ENCODE measurements at places on chromosomes 3 and 15.

- DNase-seq: no peak
These were observed 341.5 kb downstream of the EPHB1 start for GRCh38 chr3:135136361-135137100.

DNA sequence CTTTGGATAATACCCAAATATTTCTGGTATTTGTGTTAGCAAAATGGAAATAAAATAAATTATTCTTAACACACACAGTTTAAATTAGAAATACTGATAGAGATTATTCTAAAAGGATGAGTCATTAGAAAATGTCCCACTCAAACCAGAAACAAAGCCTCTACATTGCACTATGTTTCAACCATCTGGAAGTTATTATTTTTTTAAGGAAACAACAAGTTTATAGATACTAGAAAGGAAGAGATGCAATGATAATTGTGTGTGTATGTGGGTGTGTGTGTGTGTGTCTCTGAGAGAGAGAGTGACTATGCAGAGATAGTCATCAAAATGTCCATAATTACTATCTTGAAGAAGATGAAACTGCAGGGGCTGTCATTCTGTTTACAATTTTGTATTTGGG, 1340.5 kb downstream of the ROBO1 start:
- DNase-seq: no peak

DNA sequence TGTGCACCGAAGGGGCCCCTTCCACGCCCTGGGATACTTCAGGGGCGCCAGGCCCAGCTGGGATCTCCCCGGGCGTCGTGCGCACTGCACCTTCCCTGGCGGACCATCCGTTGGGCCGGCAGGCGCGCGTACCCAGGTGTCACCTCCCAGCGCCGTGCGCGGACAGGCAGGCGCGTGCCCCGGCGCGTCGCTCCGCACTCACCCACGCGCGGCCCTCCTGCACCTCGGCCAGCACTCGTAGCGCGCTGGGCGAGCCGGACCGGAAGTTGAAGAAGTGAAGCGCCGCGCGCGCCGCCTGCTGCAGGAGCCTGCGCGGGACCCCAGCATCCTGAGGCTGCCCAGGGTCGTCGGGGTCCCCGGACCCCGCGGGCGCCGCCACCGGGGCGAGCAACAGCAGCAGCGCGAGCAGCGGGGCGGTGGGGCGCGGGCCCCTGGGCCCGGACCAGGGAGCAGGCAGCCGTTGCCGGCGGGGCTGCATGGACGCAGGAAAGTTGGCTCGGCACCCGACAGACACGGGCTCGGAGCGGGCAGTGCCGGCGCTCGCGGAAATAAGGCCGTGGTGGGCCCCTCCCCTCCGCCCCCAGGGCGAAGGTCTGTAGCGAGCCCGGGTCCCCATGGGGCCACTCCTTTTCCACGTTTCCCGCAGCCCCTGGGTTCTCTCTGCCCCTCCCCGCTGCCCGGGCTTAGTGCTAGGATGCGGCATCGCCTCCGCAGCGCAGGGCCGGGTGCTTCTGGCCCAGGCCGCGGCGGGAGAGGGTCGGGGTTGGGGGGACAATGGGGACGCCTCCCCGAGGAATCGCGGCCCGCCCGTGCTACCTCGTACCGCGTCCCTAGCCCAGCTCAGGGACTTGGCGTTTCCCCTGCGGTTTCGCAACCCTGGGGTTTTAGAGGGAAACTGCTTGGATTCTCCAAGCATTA, at the start of gene RARRES1:
TSS of gene RARRES1 (minus strand) at position 520 of the 918 bp plus-strand sequence. CDS start at position 478, 42 bp downstream.
- no peak for DNase-seq

GRCh38 chr15:96460106-96460505, 129.6 kb downstream of the NR2F2 start:
- DNase-seq: no peak

DNA sequence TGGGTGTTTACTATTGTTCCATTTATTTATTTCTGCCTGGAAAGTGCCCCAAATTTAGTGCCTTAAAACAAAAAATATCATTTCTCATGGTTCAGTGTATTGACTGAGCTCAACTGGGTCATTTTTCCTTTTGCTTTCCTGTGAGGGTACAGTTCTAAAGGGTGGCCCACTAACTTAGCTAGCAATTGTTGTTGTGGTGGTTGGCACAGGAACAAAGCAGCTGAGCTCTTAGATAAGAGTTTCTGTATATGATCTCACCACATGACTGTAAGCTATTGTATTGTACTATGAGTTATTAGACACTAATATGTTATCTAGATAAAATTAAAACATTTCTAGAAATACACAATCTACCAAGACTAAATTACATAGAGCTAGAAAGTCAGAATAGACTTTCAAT, 1283.7 kb downstream of the OTOL1 start:
- DNase-seq: no peak

DNA sequence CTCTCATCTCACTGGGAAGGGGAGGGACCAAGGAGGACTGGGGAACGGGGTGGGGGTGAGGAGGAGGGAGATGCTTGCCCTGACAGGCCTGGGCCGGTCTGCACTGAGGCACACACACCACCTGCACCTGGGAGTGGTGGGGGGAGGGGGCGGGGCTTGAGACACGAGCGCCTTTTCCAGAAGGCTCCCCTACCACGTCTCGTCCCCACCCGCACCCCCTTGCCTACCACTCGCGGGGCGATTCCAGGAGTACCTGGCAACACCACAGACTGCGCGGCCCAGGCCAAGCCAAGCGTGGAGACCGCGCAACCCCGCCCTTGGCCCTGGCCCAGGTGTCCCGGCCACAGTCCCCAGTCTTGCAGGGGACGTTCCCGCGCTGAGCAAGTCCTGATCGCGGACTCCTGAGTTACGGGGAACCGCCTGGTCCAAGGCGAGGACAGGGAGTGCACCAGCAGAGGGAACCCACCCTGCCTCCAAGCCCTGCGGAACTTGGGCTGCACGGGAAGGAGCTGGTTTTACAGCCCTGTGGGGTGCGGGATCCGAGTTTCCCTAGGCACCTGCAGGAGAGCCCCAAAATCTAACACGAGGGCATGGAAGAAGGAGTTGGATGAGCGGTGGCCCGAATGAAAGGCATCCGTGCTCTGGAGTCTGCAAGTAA, 68.1 kb upstream of the SH3GL3 start:
- DNase-seq: no peak

DNA sequence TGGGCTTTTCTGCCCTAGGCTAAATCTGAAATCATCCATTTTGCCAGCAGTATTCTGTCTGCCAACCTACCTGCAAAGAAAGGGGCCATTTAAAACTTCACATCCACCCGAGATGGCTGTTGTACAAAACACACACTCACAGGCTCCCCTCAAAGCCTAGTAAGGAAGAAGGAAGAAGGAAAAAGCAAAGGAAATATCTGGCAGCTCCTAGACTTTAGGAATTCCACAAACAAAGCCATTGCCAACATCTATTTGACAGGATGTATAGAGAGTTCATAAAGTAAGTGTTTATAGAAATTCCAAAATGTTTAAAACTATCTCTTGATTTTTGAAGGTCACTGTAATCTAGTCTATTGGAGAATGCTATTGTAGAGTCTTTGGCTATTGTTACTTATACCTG, 91.9 kb upstream of the THBS1 start:
- DNase-seq: no peak

GRCh38 chr15:29095746-29096145, 173.9 kb downstream of the NSMCE3 start:
- DNase-seq: no peak

GRCh38 chr3:38348903-38349302, 2.3 kb downstream of the XYLB start:
- no peak for DNase-seq

DNA sequence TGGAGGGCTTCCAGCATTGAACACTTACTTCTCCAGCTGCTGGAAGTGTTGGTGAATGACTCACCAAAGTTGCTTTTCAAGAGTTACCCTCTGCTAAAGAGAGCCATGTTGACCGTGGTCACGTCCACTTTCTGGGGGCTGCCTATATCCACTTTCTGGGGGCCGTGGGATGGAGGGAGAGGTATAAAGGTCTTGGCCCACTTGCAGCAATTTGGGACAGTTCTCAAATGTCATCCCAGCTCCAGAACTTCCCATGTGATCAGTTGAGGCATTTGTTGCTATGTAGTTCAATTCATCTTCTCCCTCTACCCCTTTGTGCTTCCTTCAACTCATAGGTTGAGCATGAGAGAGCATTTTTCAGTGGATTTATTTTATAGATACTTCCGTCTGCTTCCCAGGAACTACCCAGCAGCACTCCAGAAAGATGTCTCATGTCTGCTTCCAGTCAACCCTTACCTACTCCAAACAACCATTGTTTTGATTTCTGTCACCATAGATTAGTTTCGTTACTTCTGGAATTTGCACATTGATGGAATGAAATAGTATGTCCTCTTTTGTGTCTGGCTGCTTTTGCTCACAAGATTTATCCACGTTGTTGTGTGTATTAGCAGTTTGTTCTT, 130.6 kb downstream of the TCF12 start:
- DNase-seq: no peak

DNA sequence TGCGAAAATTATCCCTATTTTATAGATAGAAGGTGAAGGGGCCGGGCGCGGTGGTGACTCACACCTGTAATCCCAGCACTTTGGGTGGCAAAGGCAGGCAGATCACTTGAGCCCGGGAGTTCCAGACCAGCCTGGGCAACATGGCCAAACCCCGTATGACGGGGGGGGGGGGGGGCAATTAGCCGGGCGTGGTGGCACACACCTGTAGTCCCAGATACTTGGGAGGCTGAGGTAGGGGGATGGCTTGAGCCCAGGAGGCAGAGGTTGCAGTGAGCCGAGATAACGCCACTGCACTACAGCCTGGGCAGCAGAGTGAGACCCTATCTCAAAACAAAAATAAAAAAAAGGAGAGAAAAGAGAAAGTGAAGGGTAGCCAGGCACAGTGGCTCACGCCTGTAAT, 1.4 kb downstream of the AAGAB start:
- no peak for DNase-seq

DNA sequence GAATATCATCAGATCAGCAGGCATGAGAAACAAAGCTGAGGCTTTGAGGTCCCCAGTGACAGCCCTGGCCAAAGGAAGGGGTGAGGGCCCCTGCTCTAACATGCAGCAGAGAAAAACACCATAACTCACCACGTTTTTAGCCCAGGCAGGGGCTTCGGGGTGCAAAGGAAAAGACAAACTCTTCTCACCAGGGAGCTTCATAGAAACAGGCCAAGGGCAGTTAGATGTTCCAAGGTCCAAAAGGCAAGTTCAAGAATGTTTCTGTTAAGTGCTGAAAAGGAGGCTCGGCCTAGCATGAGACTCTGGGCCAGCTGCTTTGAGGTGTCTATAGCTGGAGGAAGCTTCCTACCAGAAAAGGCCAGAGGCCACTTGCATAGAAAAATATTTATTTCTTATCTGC, 608.4 kb upstream of the CFAP20DC start:
- no peak for DNase-seq

- no peak for DNase-seq
These were observed 206.9 kb upstream of the TRIM42 start for GRCh38 chr3:140470962-140471361.

DNA sequence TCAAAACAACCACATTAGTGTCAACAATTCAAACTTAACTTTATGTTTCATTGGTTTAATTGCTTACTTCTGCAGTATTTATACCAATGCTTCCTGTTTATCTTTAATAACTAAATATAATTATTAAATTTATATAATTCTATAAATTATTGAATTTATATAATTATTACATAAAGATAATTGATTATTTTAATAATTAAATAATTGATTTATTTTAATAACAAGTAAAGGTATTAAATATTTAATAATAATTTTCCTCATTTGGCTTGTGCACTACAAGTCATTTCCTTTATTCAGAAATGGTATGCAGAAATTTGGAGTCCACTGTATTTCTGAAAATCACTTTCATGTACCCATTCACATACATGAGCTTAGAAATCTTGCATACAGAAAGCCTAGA, 156.2 kb upstream of the NSMCE3 start:
- DNase-seq: no peak

- peak; percentile 49 for DNase-seq
These were observed 178.8 kb downstream of the KLHL25 start for GRCh38 chr15:85615930-85616329.

DNA sequence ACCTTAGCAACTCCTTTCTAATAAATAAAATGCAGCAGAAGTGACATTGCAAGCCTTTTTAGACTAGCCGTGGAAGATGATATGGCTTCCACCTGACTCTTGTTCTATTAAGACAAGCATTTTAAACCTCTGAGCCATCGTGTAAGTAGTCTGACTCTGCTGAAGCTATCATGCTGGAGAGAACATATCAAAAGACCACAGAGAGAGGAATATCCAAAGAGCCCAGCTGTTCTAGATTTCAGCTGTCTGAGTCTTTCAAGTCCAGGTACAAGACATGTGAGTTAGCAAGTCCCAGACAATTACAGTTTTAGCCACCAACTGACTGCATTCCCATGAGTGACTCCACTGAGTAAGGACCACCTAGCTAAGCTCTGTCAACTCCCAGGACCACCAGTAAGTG, 517.0 kb upstream of the NAALADL2 start:
- no peak for DNase-seq

DNA sequence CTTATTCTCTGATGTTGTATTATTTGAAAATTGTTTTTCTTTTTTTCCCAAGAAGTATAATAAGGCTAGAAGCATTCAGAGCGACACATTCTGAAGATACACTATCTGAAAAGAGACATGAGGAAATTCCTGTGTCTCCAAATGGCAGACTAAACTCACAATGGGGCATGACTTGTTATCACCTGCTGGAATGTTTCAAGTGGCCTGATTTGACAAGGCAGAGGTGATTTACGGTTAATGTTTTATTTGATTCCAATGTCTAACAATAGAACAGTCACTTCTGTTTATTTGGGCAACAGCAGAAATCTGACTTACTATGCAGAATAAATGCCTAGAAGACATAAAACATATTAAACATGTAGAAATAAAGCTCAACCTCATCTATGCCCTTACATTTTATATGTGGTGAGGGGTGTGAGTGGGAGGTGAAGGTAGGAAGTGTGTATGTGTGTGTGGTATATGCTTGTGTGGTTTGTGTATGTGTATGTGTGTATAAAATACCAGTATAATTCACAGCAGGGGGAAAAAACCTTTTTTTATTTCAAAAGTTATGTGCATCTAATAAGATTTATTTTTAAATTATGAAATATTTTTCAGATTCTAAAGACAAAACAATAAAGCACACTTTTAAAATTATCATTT, 1051.7 kb downstream of the ROBO2 start:
- DNase-seq: no peak

GRCh38 chr15:70133296-70133695, 35.6 kb upstream of the TLE3 start:
- DNase-seq: no peak

- DNase-seq: no peak
These were observed 119.5 kb upstream of the MLF1 start for GRCh38 chr3:158451405-158452055.

- DNase-seq: no peak
These were observed 7.8 kb upstream of the RHCG start for GRCh38 chr15:89504166-89504565.

DNA sequence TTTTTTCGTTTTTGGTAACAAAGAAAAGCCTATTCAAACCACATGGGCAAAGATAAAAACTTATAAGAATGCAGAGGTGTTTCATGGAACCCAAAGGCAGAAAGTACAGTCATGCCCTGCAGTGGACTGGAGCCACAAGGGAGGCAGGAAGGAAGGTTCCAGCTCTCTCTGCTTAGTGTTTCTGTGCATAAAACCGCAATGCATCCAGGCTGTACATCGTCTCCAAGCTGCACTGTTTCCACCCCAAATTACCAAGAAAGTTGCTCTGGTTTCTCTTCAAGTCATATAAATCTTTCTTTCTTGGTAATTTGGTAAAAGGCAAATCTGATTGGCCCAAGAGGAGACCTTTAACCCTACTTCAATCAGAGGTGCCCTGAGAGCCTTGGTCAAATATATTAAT, 15.8 kb downstream of the TRAT1 start:
- DNase-seq: no peak

Measured in HEK293T (cell line).